ENCODE measurements at places on chromosomes 12 and 14.
A peak's percentile ranks its signal among the peaks of the same experiment; 100 is the strongest.

- DNase-seq, result no peak
These were observed 9.0 kb downstream of the SERPINA6 start for GRCh38 chr14:94313991-94314655.

DNA sequence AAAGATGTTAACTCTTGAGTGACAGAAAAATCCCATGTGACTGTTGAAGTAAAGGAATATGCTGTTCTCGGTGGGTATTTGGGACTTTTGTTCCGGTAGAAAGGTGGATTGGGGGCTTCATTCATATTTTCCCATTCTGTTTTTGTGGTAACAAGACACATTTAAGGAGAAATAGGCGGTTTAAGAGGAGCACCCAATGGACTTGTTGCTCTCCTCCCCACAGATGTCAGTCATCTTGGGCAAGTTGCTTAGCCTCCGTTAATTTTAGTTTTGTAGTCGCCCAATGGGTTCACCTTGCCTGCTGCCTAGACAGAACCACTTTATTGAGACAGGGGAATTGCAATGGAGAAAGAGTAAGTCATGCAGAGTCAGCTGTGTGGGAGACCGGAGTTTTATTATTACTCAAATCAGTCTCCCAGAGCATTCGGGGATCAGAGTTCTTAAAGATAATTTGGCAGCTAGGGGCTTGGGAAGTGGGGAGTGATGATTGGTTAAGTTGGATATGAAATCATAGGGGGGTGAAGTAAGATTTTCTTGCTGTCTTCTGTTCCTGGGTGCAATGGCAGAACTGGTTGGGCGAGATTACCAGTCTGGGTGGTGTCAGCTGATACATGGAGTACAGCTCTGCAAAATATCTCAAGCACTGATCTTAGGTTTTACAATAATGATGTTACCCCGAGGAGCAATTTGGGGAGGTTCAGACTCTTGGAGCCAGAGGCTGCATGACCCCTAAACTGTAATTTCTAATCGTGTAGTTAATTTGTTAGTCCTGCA is 50.3 kb downstream of the SLC38A1 start:
- DNase-seq, result no peak

DNA sequence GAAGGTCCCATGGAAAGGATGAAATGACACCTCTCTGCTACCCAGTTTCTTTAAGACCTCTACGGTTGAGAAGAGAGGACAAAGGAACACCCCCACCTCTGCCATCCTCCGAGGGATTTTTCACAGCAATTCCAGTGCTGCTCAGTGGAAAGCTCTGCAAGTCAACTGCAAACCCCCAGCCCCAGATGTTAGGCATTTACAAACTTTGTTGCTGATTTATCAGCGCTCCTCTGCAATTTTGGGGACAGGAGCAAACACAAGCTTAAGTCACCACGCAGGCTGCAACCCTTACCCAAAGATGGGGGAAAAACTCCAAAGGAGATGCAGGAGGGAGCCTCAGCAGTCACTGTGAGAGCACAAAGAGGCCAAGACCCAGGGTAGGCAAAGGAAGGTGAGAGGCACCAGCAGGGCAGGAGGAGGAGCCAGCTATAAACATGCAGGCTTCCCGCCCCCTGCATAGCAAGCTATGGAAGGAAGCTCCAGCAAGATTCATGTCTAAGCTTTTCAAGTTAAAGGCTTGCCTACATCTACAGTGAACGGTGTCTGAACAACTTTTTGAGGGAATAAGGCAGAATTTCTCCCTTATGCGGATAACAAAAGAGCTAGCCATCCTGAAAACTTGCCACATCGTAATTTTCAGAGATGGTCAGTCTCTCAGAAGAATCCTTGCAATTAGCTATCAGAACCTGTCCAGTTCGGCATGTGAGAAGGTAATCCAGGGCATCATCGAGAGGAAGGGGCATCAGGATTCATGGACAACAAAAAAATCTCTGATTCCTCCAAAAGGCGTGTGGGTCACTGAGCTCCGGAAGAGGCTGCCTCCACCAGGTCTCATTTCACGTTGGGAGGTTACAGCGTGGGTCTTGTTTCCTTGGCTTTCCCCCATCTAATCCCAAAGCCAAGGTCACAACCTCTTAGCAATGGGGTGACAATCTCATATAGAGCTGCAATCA is 3.9 kb downstream of the CTDSP2 start:
- DNase-seq, result no peak

DNA sequence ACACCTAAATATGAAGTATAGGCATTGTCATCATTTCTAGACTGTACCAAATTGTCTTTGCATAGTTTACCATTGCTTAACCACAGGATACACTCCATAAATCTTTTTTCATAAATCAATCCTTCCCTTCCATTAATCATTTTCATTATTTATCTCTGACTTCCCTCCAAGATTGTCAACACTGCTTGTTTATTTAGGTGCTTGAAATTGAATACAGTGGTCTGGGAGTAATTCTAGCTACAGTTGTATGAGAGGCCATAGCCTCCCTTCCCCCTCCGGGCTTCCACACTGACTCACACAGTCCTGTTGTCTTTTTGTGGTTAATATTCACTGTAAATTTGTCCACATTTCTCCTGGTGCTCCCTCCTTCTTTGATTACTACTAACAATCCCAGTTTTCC is 114.2 kb upstream of the ARID2 start:
- no peak for DNase-seq

DNA sequence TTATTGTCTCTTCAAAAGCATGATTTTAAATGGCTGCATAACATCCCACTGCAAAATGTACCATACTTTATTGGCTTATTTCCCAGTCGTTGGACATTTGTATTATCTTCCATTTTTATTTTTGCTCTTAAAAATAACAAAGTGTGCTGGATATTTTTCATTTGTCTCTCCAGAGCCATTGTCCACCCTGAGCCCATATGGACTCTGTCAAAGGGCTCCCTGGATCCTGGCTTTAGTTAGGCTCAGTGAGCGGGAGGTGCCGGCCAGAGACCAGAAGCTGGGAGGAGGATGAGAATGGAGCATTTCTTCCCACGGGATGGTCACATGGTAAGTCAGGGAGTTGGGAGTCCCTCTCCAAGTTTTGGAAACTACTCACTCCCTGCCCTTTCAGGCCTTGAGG is 296.9 kb downstream of the NUAK1 start:
- DNase-seq, result no peak

DNA sequence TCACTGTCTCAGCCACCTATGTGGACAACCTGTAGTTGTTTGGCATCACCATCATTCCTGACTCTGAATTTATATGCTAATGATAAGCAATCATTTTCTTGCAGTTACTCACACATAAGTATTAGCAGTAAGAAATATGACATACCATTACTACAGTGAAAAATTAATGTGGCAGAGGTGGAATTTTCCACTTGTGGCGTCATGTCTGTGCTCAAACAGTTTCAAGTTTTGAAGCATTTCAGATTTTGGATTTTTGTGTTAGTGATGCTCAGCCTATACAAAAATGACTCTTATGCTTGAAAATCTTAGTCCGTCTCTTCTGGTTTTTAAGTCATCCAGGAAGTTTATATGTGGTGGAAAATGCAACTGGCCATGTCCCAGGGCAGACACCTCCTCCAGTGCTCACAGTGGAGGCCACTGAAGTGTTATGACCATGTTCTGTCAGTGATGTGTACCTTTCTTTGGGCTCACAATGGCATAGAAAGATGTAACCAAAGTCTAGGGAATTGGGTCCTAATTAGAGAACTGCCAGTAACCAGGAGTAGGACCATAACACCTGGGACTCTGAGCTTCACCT is 220.6 kb downstream of the SYT1 start:
- no peak for DNase-seq

DNA sequence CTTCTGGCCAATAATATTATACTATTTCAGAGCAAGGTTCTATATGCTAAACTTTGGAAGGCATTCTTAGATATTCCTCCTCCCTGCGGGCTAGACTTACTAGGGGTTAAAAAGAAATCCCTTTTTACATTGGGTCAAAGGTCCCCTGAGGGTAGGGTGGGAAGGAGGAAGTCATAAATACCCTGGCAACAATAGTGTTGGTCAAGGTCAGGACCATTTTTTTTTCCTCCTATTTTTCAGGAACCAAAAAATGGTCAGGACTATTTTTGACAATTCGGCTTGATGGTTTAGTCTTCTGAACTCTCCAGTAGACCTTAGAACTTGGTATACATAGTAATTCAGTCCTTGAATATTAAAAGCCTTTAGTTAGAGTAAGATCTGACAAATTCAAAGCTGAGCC is 4.5 kb upstream of the NANOG start:
- no peak for DNase-seq

DNA sequence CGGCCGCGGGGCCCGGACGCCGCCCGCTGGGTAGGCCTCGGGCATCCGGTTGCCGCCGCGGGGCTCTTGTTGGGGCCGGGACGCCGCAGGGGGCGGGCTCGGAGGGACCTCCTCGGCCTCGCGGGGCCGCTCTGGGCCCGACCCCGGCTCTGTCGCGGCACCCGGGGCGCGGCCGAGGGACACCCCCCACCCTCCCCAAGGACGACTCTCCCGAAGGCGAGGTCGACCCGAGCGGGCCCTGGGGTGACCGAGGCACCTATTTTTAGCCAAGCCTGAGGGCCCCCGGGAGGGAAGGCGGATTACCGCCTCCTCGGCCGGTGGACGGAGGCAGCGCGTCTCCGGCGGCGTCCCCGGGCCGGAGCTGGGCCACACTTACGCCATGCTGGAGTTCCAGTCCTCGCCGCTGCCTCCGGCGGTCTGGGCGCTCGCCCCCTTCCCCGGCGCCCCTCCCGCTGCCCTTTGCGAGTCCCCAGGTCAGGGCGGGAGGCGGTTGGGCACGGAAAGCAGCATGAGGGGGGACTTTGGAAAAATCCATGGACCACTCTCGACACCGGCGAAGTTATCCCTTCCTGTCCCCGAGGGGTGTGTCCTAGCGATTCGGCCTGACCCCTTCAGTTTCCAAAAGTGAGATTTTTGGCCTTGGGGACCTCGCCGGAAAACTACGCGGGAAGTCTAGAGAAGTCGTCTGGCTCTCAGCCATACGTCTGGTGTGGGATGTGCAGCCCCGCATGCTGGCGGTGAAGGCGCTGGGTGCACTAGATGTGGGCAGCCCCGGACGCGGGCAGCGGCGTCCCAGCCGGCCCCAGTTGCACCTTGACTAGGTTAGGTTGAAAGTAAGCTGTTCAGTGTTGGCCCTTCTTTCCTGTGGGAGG is 699 bp downstream of the KTN1 start:
- DNase-seq, result peak; percentile 34

DNA sequence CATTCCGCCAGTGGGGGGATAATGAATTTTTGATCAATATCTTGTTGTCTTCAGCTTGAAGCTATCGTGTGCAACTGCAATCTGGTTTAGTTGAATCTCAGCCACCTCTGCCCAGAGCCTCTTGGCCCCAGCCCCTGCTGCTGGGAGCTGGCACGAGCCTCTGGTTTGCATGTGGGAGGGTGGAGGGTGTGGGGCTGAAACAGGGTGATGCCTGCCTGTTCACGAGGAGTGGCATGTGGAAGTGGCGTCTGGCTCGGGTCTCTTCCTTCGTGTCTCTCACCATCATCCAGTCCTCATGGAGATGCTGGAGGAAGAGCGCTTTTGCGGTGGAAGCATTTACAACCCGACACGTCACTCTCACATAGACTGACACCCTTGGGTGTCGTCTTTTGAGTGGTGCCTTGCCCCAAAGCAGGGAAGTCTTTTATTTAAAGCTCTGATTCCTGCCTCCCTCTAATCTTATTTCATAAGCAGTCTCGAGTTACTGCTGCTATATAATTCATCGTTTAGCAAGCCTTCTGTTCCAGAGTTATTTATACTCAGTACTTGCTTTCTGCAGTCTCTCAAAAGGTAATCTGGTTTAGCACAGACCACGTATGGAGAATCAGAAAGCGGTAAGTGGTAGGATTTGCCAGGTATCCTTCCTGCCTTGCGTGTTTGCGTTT is 64.5 kb downstream of the AACS start:
- no peak for DNase-seq

DNA sequence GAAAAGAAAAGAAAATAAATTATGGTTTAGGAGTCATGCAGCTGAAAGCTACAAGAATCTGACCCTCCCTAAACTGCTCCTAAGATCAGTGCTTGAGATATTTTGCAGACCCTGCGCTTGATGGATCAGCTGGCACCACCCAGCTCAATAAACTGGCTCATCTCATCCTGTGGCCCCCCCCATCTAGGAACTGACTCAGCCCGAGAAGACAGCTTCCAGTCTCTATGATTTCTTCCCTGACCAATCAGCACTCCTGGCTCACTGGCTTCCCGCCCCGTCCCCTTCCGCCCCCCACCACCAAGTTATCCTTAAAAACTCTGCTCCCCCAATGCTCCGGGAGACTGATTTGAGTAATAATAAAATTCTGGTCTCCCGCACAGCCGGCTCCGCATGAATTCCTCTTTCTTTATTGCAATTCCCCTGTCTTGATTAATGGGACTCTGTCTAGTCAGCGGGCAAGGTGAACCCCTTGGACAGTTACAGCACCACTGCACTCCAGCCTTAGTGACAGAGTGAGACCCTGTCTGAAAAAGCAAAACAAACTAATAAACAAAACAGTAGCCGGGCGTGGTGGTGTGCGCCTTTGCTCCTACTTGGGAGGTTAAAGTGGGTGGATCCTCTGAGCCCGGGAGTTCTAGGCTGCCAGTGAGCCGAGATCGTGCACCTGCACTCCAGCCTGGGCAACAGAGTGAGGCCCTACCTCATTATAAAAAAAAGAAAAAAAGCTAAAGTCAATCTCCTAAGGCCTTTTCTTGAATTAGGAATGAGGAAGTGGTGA is 24.5 kb upstream of the SPTLC2 start:
- DNase-seq, result no peak

DNA sequence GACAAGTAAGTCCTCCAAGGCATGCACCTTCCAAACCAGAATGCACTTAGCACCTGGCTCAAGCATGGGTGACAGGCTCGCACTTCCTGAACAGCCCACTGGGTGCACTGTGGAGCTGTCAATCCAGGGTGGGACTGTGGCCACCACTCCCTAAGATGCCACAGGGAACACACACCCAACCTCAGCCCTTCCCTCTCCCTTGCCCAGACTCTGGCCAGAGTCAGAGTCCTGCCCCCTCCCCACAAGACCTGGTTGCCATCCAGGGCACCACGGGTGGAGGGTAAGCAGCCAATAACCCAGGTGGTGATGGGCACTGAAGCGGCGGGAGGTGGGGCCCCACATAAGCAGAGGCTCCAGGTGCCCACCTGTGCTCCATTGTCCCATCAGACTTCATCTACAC is 160.6 kb downstream of the MYRFL start:
- DNase-seq, result no peak

GRCh38 chr12:82817368-82817767 is 130.7 kb downstream of the TMTC2 start:
- DNase-seq, result no peak

GRCh38 chr12:121637231-121637914 is 11.0 kb downstream of the ORAI1 start:
- DNase-seq, result peak; percentile 31

DNA sequence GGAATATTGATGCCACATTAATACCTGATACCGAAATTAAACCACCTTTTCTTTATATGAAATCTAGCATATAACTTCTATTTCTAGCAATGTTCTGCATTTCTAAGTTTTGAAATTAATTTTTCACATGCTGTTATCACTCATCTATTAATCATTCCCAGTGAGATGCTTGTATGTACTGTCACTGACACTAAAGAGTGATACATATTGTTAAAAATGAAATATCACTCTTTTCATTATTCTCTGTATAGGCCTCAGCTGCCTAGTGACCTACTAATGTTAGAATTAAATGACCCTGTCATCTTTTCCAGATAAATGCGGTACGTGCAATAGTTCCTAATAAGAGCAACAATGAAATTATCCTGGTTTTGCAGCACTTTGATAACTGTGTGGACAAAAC is 49.7 kb upstream of the KCNH3 start:
- no peak for DNase-seq
